ENCODE measurements at places on chromosomes 7 and 10.

- DNase-seq, result no peak
These were observed 9.6 kb upstream of the MRPS24 start for GRCh38 chr7:43878867-43879266.

DNA sequence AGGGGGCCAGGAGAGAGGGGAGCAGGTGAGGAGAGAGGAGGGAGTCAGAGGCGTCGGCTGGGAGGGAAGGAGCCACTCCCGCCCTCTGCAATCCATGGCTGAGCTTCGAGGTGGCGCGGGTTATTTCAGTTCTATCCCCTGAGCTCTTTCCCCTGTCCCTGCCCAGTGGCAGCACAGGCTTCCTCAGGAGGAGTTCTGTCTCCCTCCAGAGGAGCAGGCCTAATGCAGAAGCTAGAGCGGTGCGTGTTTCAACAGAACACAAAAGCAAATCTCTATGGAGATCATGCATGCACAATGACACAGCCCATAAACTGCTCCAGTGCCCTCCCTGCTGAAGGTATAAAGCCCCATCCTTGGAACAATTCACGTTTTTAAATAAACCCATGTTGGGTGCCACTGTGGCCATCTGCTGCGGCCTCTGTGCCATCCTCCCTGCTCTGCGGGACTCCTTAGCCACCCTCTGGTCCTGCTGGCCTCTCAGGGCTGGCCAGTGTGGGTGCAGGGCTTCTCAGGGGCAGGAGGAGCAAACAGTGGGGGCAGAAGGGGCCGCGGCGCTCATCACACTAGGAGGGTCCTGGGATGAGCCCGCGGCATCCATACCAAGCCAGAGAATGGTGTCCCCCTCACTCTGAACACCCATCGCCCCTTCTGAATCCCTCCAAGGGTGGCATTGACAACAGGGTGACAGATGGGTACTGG lies 192.6 kb upstream of the LYZL2 start:
- no peak for DNase-seq

DNA sequence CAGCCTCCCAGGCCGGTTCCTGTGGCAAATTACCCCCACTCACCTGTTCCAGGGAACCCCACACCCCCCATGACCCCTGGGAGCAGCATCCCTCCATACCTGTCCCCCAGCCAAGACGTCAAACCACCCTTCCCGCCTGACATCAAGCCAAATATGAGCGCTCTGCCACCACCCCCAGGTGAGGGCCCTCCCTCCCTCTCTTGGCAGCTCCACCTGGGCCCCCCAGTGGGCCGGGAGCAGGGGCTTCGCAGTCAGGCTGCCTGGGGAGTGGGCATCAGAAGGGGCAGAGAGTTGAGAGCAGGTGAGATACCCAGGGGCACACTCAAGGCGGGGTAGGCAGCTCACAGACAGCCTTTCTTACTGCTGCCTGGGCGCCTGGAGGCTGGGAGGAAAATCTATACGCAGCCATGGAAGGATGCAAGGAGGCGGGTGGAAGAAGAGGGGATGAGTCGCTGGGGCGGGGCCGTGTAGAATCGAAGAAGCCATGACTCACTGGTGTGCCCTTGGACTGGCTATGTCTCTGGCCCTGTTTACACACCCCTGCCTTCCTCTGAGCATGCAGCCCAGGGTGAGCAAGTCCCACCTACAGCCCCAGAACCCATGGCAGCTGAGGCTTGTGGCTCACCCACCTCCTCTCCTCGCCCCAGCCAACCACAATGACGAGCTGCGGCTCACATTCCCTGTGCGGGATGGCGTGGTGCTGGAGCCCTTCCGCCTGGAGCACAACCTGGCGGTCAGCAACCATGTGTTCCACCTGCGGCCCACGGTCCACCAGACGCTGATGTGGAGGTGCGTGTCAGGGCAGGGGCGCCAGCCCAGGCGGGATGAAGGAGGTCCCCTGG lies 48.6 kb upstream of the PPIF start:
- DNase-seq, result peak; percentile 65

GRCh38 chr10:8431511-8431910 lies 377.0 kb downstream of the GATA3 start:
- no peak for DNase-seq

DNA sequence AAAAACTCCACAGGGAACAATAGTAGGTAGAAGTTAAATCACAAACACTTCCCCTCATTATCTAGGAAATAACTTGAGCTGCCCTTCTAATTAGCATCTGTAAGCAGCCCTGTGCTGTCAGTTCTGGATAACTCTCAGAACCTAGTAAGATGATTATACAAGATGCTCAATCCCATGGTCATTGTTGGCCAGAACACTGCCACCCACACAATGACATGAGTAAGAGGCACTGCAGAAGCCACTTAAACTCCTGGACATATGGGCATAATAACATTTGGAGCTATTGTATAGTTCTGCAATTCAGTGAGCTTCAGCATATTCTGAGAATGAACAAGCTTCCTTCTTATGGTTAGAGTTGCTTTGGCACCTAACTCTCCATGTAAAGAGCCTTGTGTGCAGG lies 153.8 kb downstream of the PLPP4 start:
- no peak for DNase-seq
